ENCODE measurements at places on chromosomes 12 and 14. TPM values are rescaled to one million over a fixed set of nuclear protein-coding genes. Genes with fewer than 3 reads are reported as not detected.

SYT1 gene
- total RNA-seq = under 0.01 TPM

MYO1H gene
- not detected for total RNA-seq

RNASE3 gene
- not detected for total RNA-seq

GLT8D2 gene
- 1.7 TPM for total RNA-seq

MANSC1 gene
- 4.1 TPM for total RNA-seq

HAL gene
- total RNA-seq = under 0.01 TPM

KRT75 gene
- not detected for total RNA-seq
